HFFc6 (cell line): ENCODE measurements at places on chromosomes 3 and 15. TPM values are rescaled to one million over a fixed set of nuclear protein-coding genes. Genes with fewer than 3 reads are reported as not detected.

GRCh38 chr3:112739252-112739965 lies 98.5 kb upstream of the CCDC80 start:
- peaks cover 2% of the 10 kb centered on the region for H3K27me3 ChIP-seq
- H3K4me1 ChIP-seq: peaks cover 45% of the 10 kb centered on the region
- H3K4me3 ChIP-seq: 0 out of 2 replicates have a peak overlapping the region, but pooled peaks have one; percentile 7
- no peaks in the 10 kb centered on the region for H3K36me3 ChIP-seq
- H3K27ac ChIP-seq: peak overlapping the region; percentile 44
- DNase-seq: peak; percentile 54

The CHST2 gene
- total RNA-seq: 2.7 to 4.2 TPM (median 3.7 TPM) in 3 replicates

DNA sequence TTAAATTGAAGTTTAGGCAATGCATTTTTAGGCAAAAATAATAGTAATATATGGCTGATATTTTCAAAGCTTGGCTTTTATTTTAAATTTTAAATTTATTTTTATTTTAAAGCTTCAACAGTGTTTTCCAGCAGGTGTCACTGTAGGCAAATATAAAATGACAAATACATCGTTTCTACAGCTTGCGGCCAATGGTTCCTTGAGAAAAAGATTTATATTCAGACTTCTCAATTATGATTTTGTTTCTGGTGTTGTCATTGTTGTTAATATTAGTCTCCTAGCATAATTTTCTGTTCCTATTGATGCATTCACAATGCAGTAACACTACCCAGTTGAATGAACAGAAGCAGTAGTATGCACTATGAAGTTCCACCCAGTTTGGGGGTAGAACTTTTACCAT lies 220.7 kb upstream of the DNAJC19 start:
- DNase-seq: peak; percentile 2
- no peaks in the 10 kb centered on the region for H3K36me3 ChIP-seq
- no peaks in the 10 kb centered on the region; the same call in 1 of the 2 replicates for H3K27me3 ChIP-seq
- H3K27ac ChIP-seq: no peak overlapping the region
- H3K4me1 ChIP-seq: no peaks in the 10 kb centered on the region
- no peak overlapping the region for H3K4me3 ChIP-seq

- no peak overlapping the region for H3K4me3 ChIP-seq
- no peaks in the 10 kb centered on the region for H3K36me3 ChIP-seq
- DNase-seq: no peak
- no peak overlapping the region for H3K27ac ChIP-seq
Observed at GRCh38 chr3:116815831-116816588, 106.4 kb downstream of the TUSC7 start.

The DNASE1L3 gene
- total RNA-seq: not detected in 2 replicates

DNA sequence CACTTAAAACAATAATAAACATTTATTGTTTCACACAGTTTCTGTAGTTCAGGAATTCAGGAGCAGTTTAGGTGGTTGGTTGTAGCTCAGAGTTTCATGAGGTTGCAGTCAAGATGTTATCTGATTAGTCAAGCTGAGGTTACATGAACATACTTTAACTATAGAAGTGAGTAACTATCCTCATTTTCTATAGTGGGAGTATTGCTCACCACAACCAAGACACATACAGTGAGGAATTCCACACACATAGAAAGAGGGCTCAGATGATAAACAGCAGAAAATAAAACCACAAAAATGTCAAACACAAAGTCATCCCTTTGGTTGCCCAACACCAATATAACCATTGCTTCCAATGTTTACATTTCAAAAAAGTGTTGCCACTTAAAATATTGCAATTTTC lies 13.6 kb downstream of the SCN11A start:
- H3K27ac ChIP-seq: no peak overlapping the region
- no peak overlapping the region for H3K4me3 ChIP-seq
- peak; percentile 65 for DNase-seq

The RTP4 gene
- total RNA-seq: not detected in 3 replicates

GRCh38 chr15:98927996-98928395 lies 79.6 kb downstream of the PGPEP1L start:
- H3K27me3 ChIP-seq: peaks cover 2% of the 10 kb centered on the region; the same call in 1 of the 2 replicates
- H3K27ac ChIP-seq: peak overlapping the region; percentile 23; the same call in 1 of the 2 replicates
- DNase-seq: no peak
- H3K4me3 ChIP-seq: no peak overlapping the region
- peaks cover 50% of the 10 kb centered on the region for H3K36me3 ChIP-seq

The CCRL2 gene
- not detected in 2 replicates for total RNA-seq

- no peaks in the 10 kb centered on the region for H3K4me1 ChIP-seq
- no peak for DNase-seq
- H3K27me3 ChIP-seq: no peaks in the 10 kb centered on the region
- no peak overlapping the region for H3K27ac ChIP-seq
- no peaks in the 10 kb centered on the region for H3K36me3 ChIP-seq
Observed at GRCh38 chr3:181327349-181327748, 337.8 kb upstream of the DNAJC19 start.

DNA sequence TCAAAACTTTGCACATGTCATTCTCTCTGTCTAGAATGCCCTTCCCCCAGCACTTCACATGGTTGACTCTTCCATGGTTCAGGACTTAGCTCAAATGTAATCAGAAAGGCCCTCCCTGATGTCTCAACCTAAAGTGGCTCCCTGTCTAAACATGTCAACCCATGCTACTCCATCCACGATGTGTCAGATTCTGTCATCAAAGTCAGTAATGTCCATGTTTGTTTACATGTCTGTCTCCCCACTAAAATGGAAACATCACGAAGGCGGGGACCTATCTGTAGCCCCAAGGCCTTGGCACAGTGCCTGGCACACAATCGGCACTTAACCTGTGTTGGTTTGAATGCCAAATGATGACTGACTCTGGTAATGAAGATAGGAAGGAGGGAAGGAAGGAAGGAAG lies 20.8 kb upstream of the SNTN start:
- no peak overlapping the region for H3K4me3 ChIP-seq
- H3K36me3 ChIP-seq: no peaks in the 10 kb centered on the region
- H3K4me1 ChIP-seq: no peaks in the 10 kb centered on the region
- DNase-seq: no peak
- H3K27me3 ChIP-seq: peaks cover 6% of the 10 kb centered on the region; the same call in 1 of the 2 replicates
